Activated CD4-positive, alpha-beta T cell treated with anti-CD3 and anti-CD28 coated beads for 48 hours (primary cell): ENCODE measurements at places on chromosomes 6 and 20.

DNA sequence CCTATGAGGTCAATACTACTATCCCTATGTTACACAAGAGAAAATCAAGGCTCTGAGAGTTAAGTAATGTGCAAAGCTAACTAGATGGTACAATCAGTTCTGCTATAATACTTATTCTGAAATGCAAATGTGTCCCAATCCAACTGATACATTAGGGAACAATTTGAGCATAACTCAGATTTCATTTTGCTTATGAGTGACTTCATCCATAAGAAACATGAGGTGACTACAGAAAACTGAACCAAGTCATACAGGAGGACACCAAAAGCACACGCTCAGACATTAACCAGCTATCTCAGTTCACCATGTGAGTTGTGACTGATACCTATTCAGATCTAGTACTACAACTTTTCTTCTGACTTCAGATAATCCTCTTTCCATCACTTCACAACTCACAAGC, 179.9 kb upstream of the RUNX2 start:
- DNase-seq = no peak

DNA sequence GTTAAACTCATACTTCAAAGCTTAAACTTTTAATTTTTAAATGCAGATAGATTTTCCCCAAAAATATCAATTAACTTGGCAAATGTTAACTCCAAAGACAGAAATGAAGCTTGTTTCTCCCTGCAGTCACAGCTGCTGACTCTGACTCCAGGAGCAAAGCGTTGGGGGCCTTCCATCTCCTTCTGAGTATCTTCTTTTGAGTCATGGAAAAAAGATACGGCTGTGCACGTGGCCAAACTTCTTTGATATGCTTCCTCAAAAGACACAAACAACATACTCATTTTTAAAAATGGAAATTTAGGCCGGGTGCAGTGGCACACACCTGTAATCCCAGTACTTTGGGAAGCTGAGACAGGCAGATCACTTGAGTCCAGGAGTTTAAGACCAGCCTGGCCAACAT, 28.3 kb downstream of the KIF16B start:
- DNase-seq = no peak

DNA sequence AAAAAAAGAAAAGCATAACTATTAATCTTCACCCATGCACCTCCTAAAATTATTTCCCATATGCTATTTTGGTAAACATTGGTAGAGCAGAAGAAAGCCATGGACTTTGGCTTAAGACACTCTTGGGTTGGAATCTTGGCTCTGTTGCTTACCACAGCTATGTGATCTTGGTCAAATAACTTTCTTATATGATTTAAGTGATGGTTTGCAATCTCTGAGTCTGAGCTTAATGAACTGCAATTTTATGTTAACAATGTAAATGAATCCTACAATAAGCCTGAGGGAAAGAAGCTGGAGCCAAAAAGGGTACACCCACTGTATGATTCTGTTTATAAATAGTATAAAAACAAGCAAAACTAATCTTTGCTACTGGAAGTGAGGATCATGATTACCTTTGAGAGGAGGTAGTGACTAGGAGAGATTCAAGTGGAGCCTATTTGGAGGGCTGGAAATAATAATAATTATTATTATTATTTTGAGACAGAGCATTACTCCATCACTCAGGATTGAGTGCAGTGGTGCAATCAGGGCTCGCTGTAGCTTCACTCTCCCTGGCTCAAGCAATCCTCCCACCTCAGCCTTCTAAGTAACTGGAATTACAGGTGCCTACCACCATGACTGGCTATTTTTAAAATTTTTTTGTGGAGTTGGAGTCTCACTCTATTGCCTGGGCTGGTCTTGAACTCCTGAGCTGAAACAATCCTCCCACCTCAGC, 34.5 kb downstream of the ABRACL start:
- DNase-seq = no peak

GRCh38 chr6:15614277-15614676, 48.6 kb downstream of the DTNBP1 start:
- DNase-seq = no peak

DNA sequence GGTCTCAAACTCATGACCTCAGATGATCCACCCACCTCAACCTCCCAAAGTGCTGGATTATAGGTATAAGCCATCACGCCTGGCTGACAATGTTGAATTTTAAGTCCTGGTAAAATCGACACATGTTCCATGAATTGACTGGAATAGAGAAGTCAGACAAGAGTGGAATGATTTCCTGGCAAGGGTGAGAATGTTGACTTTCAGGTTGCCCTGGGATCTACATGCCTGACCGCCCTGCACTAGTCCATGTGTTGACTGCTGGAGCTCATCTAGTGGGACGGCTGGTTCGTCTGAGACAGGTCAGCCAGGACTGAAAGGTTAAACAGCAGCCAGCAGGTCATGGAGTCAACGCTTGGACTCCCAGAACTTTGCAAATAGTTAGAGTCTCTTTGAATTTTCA, 88.8 kb downstream of the SASH1 start:
- no peak for DNase-seq

DNA sequence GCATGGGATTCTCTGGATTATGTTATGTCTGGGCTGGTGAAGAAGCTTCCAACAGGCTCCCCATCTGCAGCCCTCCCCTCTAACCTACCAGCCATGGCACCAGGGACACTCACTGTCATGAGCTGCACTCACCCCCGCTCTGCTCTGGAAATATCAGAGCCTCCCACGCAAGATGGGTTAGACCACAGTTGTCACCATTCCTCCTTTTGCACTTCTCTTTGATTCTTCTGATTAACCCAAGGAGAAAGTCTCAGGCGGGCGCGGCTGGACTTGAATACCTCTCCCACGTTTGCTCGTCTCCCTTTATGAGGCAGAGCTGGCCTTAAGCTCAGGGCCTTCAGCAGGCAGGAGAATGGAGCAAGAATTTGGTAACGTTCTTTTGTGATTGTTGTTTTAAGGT, 128.1 kb downstream of the CEBPB start:
- DNase-seq = no peak

DNA sequence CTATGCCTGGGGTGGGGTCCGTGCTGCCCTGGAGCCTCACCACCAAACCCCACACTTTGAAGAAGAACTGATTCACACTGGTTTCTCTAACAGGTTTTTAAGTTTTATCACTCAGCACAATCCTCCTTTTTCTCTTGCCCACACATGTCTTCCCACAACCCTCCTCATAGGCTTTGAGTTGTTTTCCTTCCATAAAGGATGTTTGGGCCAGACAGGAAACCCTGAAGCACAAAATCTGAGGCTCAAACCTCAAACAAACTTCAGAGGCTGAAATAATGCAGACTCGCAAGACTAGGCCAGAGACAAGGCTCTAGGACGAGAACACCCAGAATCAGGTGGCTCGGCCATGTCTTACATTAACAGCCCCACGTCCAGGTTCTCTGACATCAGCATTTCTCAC, 35.3 kb downstream of the EZR start:
- no peak for DNase-seq

GRCh38 chr6:160347259-160348222, 637 bp upstream of the SLC22A3 start:
- DNase-seq = no peak

DNA sequence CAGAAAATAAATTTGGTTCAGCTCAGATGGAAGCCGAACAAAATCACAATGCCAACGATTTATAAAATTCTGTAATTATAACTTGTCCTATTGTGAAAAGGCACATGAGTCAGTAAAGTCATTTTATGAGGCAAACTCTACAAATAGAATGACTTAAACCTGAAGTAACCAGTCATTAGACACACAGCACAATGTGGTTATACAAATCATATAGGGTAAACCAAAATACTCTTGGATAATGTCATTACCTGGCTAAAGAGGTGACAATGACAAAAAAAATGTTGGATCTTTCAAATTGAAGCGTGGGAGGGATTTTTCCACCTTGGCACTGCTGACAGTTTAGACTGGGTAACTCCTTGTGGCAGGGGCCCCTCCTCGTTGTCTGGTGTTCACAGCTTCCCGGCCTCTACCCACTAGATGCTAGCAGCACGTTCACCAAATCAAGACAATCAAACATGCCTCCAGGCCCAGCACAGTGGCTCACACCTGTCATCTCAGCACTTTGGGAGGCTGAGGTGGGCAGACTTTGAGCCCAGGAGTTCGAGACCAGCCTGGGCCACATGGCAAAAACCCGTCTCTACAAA, 5.0 kb downstream of the ANKRD60 start:
- peak; percentile 48 for DNase-seq

GRCh38 chr20:19947611-19948264, 69.4 kb upstream of the NAA20 start:
- DNase-seq = peak; percentile 12

- DNase-seq = no peak
Observed at GRCh38 chr6:31728767-31729514, at the start of gene DDAH2. Gene DDAH2, minus strand, starts transcription at chr6:31729299. Its CDS starts 138 bp downstream, at chr6:31729161.

DNA sequence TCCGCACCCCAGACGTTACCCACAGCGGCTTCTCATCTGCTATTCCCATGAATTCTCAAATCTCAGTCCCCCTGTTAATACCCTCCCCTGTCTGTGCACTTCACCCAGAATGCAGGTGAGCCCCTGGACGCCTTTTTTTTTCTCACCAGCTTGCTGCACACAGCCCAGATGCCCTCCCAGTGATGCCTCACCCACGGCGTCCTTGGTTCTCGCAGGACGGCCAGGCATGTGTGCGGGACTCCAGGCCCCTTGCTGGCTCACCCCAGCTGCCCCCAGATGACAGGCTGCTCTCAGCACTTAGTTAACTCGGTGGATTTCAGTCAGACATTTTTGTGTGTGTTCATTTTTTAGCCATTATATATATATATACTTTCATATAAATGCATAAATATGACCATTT, 25.4 kb upstream of the PI16 start:
- DNase-seq = no peak
